ENCODE measurements at places on chromosomes 1 and 21.

DNA sequence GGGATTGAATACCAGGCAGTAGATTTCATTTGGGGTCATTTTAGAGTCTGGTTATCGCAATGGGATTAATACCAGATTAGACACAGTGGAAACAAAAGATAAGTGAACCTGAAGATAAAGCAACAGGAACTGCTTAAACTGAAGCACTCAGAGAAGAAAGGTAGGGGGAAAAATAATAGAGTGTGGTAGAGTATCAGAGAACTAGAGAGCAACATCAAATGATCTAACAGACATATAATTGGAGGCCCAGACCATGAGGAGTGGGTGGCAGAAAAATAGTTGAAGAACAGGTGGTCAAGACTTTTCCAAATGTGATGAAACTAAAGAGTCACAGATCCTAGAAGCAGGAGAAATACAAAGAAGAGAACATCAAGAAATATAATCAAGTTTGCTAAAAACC is 484.3 kb downstream of the CAMTA1 start:
- no peak for DNase-seq

DNA sequence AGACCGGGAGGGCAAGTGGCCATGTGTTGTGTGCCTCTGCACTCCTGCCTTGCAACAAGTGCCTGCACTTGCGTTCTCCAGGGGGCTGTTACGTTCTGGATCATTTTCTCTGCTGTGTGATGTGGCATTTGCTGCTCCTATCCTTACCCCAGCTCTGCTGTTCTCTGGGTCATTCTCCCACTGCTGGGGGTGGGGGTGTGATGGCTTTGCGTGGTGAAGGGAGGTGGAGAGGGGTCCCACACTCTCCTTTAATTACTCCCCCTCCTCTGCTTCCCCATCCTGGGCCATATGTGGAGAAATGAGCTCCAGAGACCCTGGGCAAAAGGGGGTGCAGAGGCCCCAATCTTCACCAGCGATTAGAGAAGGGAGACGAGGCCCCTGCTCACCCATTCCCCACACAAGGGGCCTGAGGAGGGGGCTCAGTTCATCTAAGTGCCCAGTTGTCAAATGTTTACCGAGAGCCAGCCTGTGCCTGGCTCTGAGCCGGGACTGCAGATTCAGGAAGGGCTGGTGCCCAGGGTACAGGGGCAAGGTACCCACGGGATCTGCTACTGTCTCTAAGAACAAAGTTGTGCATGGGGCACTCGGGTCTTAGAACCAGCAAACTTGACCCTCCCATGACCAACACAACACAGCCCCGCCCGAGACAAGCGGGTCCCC is 355.4 kb downstream of the PTPRU start:
- no peak for DNase-seq

GRCh38 chr1:226476648-226477319 is 68.9 kb upstream of the PARP1 start:
- no peak for DNase-seq

- no peak for DNase-seq
Measured at GRCh38 chr1:166479052-166479631, 312.3 kb upstream of the FAM78B start.

DNA sequence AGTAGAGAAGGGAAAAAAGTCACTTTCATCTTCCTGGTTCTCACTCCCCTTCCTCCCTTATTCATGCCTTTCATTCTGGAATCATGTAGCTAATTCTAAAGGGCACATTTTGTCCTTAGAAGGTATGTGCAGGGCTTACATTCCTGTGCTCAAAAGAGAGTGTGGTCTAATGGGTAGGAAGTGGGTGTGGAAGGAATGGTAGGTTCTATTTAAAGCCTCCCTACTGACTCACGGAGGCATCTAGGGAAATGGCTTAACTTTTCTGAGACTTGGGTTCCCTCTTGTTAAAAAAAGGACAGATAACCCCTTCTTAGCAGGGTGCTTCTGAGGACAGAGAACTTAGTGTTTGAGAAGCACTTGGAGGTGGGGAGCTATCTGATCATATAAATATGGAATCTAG is 249.3 kb upstream of the DUSP10 start:
- DNase-seq = no peak

DNA sequence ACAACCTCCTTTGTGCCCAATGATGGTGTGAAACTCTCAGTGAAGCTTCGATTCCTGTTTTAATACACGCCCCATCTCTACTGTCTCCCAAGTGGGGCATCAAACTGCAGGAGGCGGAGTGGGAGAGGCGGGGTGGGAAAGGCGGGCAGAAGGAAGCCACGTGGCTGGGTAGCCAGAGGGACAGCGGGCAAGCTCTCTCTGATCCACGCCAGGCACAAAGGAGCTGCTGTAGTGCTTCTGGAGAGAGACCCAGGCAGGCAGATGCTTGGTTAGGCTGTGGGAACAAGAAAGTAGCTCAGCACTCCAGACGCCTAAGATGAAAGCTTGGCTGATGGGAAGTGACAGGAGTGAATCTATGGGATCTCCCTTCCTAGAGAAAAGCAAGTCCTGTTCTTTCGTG is 25.7 kb downstream of the TRIM67 start:
- no peak for DNase-seq

DNA sequence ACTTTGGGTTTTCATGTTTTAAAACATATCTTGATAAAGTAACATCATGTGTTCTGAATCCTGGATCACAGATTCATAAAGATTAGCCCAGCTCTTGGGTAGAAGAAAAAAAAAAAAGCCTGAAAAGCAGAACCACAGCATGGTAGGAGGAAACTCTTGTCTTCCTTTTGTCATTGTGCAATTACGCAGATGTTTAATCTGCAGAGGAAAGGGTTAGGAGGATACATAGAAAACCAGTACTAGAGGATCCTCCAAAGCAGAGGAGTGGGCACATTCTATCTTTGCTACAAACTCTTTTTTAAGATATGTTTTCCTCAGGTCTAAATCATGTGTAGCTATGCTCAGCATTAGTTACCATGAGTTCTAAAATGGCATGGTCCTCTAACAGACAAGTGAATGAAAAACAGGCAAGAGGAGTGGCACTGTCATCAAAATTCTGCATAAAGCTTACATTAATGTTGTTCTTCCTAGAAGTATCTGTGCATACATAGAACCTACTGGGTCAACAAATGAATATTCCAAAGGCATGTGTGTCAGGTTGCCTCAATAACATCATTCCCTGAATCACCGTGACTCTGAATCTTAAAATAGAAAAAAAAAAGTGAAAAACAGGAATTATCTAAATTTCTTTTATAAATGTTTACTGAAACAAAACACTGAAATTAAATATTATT is 107.0 kb downstream of the NME7 start:
- DNase-seq = no peak

GRCh38 chr1:69569175-69569541 is 1.4 kb downstream of the LRRC7 start:
- DNase-seq = no peak

Measured in lower lobe of right lung (tissue), 2 donors.